ENCODE measurements at places on chromosomes 13 and 19.

DNA sequence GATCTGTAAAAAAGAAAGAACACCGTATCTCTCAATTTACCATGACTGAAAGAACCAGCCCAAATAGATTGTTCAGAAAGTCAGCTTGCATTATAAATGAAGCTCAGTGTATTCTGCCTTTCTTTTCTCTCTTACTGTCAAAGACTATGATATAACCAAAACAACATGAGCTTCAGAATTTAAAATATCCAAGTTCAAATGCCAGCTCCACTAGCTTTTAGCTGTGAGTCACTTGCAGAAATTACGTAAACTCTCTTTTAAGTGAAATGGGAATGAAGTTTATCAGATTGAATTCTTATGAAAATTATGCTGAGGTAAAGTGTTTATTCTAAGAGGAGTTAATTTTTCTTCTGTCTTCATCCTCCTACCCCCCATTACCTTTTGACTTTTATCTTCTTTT is 20.0 kb upstream of the POSTN start:
- no peak for DNase-seq

- peak; percentile 63 for DNase-seq
Observed at GRCh38 chr19:40592170-40592569, 9.0 kb upstream of the LTBP4 start.

- DNase-seq, result no peak
Observed at GRCh38 chr19:3392480-3392879, 26.1 kb downstream of the NFIC start.

DNA sequence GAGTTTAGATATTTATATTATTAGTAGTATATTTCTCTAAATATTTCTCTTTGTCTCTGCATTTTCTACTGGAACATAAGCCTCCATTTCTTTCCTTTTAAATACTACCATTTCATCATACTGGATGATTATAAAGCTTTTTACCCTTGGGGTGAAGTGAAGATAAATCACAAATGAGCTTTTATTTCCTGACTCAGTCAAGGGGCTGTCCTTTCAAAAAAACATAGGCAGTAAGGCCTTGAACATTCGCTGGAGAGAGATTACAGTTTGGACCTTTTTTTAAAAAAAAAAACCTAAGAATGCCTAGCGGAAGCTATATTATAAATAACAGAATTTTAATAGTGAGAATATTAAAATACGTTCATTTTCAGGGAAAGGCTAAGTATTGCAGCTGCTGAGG is 268.8 kb upstream of the PCDH9 start:
- no peak for DNase-seq

DNA sequence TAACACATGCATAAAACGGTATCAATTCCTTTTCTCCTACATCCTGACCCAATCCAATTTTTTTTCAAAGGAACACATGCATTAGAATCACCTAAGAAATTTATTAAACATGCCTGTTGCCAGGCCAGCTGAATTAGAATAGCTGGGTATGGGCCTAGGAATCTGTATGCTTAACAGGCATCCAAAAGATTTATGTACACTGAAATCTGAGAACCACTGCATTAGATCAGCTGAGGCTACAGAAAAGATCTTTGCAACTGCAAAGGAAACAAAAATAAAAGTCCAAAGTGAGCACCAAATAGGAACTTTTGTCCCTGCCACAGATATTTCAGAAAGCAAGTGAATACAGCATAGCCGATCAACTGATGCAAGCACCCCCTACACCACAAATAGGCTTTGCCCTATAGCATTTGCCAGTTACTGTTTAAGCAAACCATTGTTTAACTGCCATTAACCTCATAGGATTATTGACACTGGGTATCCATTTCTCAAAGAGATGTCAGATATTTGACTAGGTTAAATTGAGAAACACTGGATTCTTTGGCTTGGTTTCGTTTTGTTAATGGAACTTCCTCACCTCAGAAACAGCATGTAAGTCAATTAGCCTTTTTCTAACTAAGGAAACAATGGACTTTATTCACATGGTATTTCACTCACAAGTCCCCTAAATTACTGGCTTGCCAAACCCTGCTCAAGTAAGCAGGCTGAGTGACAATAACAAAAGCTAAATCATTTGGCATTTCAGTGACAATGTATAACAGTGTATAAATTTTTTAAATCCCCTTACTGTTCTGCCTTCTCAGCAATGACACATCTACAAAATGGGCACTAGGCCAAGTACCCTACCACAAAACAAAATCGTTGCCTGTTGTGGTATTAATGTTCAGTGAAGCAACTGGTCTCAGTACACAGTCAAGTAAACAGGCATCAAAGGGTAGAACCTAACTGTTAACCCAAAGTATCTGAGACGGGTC is 67.8 kb downstream of the SUCLA2 start:
- DNase-seq, result peak; percentile 35

- DNase-seq, result no peak
Observed at GRCh38 chr13:80348314-80348713, 7.4 kb upstream of the SPRY2 start.

- DNase-seq, result no peak
Observed at GRCh38 chr19:16901491-16902175, 12.8 kb downstream of the F2RL3 start.

DNA sequence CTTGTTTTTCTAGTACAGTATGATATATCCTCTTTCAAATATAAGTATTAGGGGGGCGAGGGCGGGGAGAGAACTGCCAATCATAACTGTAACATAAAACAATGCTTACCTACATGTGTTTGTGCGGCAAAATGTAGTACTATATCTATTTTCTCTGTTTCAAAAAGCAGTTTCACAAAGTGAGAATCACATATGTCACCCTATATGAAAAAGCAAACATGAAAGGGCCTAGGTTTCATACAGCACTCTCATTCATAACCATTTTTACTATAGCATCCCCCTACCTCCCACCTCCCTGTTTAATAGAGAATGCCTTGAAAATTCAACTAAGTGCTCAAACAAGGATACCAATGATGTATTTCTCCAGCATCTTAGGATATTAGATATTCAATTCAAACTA is 5.2 kb downstream of the TGDS start:
- no peak for DNase-seq

DNA sequence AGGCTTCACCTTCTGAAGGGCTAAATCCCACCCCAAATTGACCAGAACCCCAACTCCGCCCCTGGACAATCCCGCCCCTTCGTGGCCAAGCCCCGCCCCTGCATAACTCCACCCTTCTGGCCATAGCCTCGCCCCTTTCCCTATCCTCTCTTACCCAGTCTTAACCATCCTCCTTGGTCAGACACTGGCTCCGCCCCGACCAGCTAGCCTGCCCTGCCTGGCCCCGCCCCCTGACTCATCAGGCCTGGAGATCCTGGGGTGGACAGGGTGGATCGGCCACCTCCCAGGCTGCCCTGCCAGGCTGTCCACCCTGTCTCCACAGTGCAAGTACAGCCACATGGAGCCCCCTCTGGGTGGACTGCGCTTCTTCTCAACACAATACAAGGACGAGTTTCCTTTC is 8.0 kb upstream of the ZNF358 start:
- DNase-seq, result peak; percentile 81

DNA sequence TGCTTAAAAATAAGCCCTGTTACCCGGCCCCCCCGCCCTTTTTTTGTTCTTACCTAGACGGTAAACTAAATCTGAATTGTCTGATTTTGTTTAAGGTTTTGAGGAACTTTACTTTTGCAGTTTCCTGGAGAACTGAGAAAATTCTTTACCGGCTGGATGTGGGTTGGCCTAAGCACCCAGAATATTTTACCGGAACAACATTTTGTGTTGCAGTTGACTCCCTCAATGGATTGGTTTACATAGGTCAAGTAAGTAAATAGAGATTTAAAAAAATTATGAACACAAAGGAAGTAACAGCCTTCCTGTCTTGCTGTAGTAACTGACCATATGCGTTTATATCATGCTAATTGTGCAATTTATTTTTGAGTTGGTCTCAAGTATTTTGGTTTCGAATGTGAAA is 785 bp downstream of the NHLRC3 start:
- DNase-seq, result no peak

DNA sequence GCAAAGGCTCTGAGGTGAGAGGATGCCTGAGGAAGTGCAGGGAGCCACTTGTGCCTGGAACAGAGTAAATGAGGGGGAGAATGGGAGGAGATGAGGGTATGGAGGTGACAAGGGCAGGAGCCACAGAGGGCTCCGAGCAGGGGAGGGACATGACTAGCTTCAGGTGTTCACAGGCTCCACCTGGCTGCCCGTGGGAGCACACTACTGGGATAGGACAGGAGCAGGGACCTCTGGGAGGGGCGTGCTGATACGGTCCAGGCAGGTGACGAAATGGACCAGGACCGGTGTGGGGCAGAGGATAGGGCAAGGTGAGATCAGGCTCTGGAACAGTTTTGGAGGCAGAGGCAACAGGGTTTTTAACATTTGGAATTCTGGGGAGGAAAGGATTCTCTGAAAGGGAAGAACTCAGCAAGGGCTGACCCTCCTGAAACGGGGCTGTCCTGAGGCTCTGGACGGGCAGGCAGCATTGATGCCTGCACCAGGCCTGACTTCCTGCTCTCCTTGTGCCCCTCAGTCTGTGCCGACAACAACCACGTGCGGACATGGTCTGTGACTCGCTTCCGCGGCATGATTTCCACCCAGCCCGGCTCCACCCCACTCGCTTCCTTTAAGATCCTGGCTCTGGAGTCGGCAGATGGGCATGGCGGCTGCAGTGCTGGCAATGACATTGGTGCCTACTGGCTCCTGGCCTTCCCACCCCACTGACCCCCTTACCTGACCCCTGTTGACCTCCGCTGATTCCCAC is 11.6 kb downstream of the SHKBP1 start:
- peak; percentile 71 for DNase-seq

DNA sequence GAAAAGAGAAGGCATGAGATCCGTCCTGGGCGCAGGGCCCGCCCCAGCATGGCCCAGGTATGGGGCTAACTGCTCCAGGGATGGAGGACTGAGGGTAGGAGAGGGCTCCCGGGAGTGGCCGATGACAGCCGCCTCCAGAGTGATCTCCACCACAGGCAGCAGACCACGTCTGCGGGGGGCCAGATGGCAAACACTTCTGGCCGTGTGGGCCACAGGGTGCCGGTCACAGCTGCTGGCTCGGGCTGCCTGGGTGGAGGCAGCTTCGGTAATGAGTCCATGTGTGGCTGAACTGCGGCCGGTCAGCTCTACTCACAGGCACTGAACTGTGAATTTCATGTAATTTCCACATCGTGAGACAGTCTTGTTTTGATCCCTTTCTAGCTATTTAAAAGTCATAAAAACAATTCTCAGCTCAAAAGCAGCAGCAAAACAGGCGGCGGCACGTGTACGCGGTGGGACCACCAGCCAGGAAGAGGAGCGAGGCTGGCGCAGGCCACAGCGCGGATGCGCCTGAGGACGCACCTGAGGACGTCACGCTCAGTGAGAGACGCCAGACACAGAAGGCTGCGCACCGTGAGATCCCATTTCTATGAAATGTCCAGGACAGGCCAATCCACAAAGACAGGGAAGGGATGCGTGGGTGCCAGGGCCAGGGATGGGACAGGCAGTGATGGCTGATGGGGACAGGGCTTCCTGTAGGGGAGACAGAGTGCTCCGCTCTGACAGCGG is 4.0 kb downstream of the LSM7 start:
- DNase-seq, result no peak

DNA sequence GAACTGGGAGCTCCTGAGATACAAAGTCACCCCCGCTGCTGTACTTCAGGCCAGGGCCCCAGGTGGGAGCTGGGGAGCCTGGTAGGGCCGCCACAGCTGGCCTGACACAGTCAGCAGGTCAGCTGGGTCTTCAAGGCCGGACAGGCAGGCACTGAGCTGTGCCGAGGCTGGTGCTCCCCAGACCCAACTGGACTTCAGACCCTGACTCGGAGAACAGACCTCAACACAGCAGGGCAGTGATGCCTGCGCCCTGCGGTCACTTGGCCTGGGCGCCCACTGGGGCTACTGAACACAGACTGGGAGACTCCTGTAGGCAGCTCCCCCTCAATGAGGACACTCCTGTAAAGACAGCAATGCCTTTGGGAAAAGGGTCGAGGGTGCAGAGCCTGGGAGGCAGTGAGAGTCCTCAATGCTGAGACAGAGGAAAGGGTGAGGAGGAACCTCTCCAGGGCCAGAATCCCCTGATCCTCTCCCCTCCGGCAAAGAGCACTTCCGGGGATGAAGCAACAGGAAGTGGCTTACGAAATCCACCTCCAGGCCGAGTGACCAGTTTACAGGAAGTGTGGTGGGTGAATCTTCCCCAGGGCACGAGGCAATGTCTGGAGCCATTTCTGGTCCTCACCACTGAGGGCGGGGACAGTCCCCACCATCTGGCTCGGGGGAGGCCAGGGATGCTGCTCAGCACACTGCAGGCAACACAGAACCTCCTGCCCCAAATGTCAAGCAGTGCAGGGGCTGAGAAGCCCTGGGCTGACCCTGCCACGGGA is 40.8 kb upstream of the ISYNA1 start:
- DNase-seq, result peak; percentile 89

DNA sequence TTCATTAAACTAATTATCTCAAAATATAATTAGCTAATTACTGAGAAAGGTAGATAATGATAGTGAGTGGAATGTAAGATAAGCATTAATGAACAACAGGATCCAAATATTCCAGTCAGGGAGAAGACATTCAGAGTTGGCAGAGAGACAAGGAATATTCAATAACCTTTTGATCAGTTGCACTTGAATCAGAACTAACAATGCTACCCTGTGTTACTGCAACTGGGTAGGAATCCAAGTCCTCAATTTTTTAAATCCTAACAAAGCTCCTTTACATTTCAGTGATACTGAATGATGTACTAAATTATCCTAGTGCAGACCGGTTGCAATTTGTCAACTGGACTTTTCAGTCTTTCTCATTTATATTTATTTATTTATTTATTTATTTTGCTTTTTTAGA is 107.1 kb upstream of the MIR17HG start:
- no peak for DNase-seq
